ENCODE measurements at places on chromosomes 4 and X. TPM values are rescaled to one million over a fixed set of nuclear protein-coding genes. Genes with fewer than 3 reads are reported as not detected.

- no peaks in the 10 kb centered on the region for H3K36me3 ChIP-seq
- H3K4me3 ChIP-seq = peak overlapping the region; percentile 70
- H3K4me1 ChIP-seq = no peaks in the 10 kb centered on the region
- DNase-seq = no peak
Measured at GRCh38 chrX:74613370-74614092, 893 bp downstream of the RLIM start.

DNA sequence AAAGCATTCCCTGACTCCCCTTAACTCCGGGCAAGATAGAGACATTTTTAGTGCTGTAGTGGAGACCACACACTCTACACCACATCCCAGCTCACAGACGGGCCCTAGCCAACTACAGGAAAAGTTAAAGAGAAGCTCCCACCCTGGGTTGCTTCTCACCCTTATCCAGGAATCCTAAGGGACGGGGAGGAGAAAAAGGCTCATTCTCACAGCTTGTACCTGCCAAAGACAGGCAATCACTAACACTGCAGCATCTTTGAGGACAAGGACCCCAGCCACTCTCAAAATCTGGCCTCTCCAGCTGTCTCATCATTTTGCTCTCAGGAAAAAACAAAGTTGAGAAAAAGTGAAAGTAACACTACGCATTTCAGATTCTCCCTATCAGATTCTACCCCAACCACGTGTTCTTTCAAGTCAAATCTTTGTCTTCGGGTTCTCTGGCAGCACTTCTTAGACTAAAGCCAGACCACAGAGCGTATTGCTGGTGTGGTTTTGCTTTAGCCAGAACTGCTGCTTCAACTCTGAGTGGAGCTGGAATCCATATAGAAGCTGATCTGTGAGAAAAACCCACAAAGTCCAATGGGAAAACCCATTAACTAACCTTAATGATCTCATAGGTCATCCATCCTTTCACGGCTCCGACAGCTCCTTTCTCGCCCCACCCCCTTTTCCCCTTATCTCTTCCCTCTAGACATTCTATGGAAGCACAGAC is 605.9 kb upstream of the DIPK2B start:
- no peaks in the 10 kb centered on the region for H3K36me3 ChIP-seq
- no peaks in the 10 kb centered on the region for H3K27me3 ChIP-seq
- peak overlapping the region; percentile 25 for H3K4me3 ChIP-seq

- no peak overlapping the region for H3K4me3 ChIP-seq
- no peak overlapping the region for H3K27ac ChIP-seq
- H3K36me3 ChIP-seq = no peaks in the 10 kb centered on the region
- DNase-seq = no peak
- no peaks in the 10 kb centered on the region for H3K27me3 ChIP-seq
- no peaks in the 10 kb centered on the region for H3K4me1 ChIP-seq
Measured at GRCh38 chr4:147029296-147029695, 83.6 kb upstream of the TTC29 start.

- H3K27me3 ChIP-seq = no peaks in the 10 kb centered on the region
- no peaks in the 10 kb centered on the region for H3K36me3 ChIP-seq
- DNase-seq = no peak
- H3K4me1 ChIP-seq = peaks cover 22% of the 10 kb centered on the region
- H3K27ac ChIP-seq = no peak overlapping the region
Measured at GRCh38 chrX:154739952-154740465, 10.9 kb downstream of the GAB3 start.

- H3K27me3 ChIP-seq = no peaks in the 10 kb centered on the region
- peak; percentile 15 for DNase-seq
- no peaks in the 10 kb centered on the region for H3K36me3 ChIP-seq
- no peak overlapping the region for H3K4me3 ChIP-seq
Measured at GRCh38 chr4:8914461-8915171, 43.0 kb upstream of the HMX1 start.

Gene RS1
- 1.0 TPM for total RNA-seq

- H3K36me3 ChIP-seq = no peaks in the 10 kb centered on the region
- no peaks in the 10 kb centered on the region for H3K4me1 ChIP-seq
- no peak for DNase-seq
- no peak overlapping the region for H3K4me3 ChIP-seq
Measured at GRCh38 chr4:179278647-179279046, 1836.4 kb upstream of the AGA start.

Gene MAGEA6
- total RNA-seq = 0.31 TPM

GRCh38 chrX:135315864-135316263 is 6.6 kb downstream of the ETDC start:
- no peaks in the 10 kb centered on the region for H3K36me3 ChIP-seq
- DNase-seq = no peak
- H3K27me3 ChIP-seq = no peaks in the 10 kb centered on the region

- no peaks in the 10 kb centered on the region for H3K36me3 ChIP-seq
- no peak overlapping the region for H3K27ac ChIP-seq
- H3K27me3 ChIP-seq = no peaks in the 10 kb centered on the region
- H3K4me1 ChIP-seq = no peaks in the 10 kb centered on the region
- no peak for DNase-seq
Measured at GRCh38 chr4:119130365-119131065, 5.1 kb upstream of the MYOZ2 start.

DNA sequence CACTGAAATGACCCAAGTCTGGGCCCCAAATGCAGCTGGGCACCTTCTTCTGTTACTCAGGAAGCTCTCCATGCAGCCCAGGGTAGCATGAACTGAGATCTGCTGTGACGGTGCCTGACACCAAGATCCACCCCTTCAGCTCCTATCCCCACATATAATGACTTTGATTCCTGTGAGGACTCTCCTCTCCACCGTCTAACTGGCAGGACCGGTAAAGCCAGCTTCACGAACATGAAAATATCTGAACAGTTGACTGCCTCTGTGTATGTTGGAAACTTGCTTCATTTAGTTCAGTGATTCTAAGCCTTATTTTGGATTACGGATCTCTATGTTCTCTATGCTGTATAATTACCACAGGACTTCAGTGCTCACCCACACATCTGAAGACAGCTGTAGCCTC is 115.5 kb upstream of the TMEM150C start:
- DNase-seq = no peak
- H3K27ac ChIP-seq = no peak overlapping the region
- no peaks in the 10 kb centered on the region for H3K4me1 ChIP-seq
- H3K36me3 ChIP-seq = no peaks in the 10 kb centered on the region

Gene PASD1
- total RNA-seq = not detected

DNA sequence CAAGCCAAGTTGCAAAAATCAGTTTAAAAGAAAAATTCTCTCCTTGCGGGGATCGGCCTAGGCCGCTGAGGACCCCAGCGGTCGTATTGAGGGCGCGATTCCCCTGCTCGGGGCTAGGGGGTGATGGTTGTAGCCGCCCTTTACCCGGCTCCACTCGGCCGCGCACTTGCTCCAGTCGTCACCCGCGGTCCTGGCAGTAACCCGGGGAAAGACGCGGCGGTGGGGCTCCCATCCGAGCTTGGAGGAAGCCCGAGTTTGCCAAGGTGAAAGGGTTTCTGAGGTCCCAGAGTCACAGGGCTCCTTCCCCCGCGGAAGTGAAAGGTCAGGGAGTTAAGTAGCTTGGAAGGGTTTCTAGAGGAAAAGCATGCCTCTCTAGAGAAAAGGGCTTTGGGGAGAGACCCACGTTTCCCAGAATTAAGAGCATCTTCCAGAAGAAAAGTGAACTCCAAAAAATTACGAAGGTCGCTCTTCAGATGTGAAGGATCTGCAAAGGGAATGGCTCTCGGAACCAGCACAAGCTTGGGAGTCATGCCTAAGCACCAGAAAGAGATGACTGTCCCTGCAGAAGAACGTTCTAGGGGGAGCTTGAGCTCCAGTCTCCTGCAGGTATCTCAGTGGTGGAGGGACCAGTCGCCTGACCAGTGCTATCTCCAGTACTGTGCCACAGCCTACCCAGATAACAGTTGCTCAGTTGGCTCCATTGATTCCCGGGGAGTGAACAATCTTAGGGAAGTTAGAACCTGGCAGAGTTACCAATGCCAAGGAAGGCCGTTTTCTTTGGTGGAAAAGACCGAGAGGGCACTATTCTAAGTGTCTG is 875 bp downstream of the LAP3 start:
- H3K27ac ChIP-seq = peak overlapping the region; percentile 97
- H3K36me3 ChIP-seq = peaks cover 14% of the 10 kb centered on the region

GRCh38 chrX:2351999-2352995 is 148.5 kb downstream of the DHRSX start:
- H3K4me3 ChIP-seq = no peak overlapping the region
- H3K27me3 ChIP-seq = no peaks in the 10 kb centered on the region
- no peaks in the 10 kb centered on the region for H3K36me3 ChIP-seq
- no peaks in the 10 kb centered on the region for H3K4me1 ChIP-seq
- H3K27ac ChIP-seq = no peak overlapping the region
- DNase-seq = no peak

DNA sequence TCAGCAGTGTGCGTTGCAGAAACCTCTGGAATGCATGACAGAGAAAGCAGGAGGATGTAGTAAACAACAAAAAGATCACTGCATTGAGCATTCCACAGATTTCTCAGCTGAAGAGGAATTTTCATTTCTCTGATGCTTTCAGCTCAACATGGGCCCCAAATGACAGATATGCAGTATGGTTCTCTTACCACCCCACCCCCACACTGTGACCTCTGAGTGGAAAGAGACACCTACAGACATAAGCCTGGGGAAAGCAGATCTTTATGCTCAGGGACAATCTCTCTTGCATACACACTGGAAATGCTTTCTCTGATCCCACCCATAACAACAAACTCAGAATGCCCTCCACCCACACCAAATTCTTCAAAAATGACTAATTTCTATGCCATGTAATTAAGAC is 983.7 kb upstream of the LCORL start:
- no peak for DNase-seq
- no peak overlapping the region for H3K27ac ChIP-seq
- no peaks in the 10 kb centered on the region for H3K36me3 ChIP-seq
- H3K4me1 ChIP-seq = no peaks in the 10 kb centered on the region
- no peak overlapping the region for H3K4me3 ChIP-seq

Gene PRKG2
- 4.0 TPM for total RNA-seq

- H3K4me1 ChIP-seq = no peaks in the 10 kb centered on the region
- no peaks in the 10 kb centered on the region for H3K27me3 ChIP-seq
- DNase-seq = no peak
- no peaks in the 10 kb centered on the region for H3K36me3 ChIP-seq
Measured at GRCh38 chr4:83490876-83491450, 6.1 kb upstream of the ABRAXAS1 start.

- no peaks in the 10 kb centered on the region for H3K27me3 ChIP-seq
- no peaks in the 10 kb centered on the region for H3K4me1 ChIP-seq
- no peak for DNase-seq
- H3K36me3 ChIP-seq = no peaks in the 10 kb centered on the region
- H3K4me3 ChIP-seq = no peak overlapping the region
- no peak overlapping the region for H3K27ac ChIP-seq
Measured at GRCh38 chrX:3768881-3769280, 55.4 kb upstream of the PRKX start.

DNA sequence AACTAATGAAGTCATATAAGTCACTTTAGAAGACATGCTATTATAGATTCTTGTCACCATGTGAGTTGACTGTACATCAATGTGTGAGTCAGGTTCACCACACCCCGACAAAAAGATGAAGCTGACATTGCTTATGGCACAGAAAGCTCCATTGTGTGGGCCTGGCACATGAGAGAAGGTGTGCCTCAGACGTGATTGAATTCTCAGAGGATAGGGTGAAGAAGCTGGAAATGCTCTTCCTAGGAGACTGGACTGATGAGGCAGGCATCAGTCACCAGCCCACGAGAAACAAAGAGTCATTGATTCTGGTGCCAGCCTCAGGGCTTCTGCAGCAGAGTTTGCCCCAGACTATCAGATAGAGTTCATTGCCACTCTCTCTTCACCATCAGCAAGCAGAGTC is 35.9 kb upstream of the LRAT start:
- DNase-seq = no peak
- H3K27ac ChIP-seq = no peak overlapping the region
- H3K27me3 ChIP-seq = no peaks in the 10 kb centered on the region
- no peak overlapping the region for H3K4me3 ChIP-seq
- H3K36me3 ChIP-seq = no peaks in the 10 kb centered on the region

DNA sequence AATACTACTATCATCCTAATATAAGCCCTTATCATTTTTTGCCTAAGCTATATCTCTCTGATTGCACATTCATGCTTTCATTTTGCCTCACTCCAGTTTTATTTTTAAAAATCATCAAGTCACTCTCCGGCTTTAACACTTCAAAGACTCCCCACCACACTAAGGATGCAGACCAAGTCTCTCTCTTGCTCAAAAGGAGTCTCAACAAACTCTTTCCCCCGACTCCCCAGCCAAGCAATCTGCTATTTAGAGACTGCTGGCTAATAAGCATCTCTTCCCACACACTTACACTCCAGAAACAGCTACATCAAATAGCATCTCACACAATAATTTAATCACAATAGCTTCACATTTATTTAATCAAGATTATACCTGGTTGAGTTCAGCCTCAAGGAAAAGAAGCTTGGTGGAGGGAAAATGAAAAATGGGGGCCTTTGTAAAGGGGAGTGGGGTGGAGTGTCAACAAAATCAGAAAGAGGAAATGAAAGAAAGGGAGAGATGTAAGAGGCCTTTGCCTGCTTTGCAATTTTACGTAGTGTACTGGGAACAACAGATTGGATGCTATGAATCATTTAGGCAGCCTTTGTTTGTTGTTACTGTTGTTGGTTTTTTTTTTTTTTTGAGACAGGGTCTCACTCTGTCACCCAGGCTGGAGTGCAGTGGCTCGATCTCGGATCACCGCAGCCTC is 104.1 kb upstream of the MCF2 start:
- H3K4me3 ChIP-seq = no peak overlapping the region
- no peaks in the 10 kb centered on the region for H3K4me1 ChIP-seq
- no peak overlapping the region for H3K27ac ChIP-seq
- no peaks in the 10 kb centered on the region for H3K36me3 ChIP-seq
- DNase-seq = no peak

DNA sequence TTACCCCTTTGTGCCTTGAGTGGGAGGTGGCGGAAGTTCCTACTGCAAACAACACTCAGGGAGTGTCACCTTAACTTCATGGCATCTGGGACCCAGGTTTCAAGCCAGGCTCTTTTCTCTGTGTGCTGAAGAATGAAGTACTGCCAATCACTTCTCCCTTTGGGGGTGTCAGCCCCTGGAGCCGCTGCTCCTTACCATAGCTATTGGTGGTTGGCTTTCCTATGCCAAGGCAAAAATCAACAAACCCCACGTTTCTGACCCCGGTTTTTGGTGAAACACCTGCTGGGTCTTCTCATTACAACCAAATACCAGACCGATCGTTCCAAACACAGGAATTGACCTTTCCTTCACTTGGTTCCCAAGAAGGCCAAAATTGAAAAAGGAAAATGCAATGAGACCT is 19.7 kb upstream of the SLC2A9 start:
- no peak overlapping the region for H3K27ac ChIP-seq
- no peak for DNase-seq
- no peaks in the 10 kb centered on the region for H3K4me1 ChIP-seq
- no peak overlapping the region for H3K4me3 ChIP-seq
